ENCODE measurements at places on chromosomes 5 and 9.

GRCh38 chr5:100161868-100162267 is 373.3 kb upstream of the FAM174A start:
- no peak for DNase-seq

GRCh38 chr5:74942622-74943286 is 76.6 kb upstream of the FAM169A start:
- DNase-seq = no peak

DNA sequence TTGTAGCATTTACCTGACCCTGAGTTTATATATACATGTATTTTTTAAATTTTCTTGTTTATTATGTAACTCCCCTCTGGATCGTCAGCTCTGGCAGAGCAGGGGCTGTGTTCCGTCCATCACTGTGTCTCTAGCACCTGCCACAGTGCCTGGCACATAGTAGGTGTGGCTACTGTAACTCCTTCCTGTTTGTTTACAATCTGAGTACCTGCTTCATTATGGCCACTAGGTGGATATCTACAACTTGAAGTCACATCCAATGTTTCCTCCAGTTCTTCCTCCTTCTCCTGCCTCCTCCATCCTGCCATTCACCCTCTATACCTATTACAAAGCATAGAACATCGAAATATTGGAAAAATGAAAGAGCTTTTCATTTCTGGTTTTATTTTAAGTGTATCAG is 14.2 kb upstream of the PPP1R2B start:
- no peak for DNase-seq

DNA sequence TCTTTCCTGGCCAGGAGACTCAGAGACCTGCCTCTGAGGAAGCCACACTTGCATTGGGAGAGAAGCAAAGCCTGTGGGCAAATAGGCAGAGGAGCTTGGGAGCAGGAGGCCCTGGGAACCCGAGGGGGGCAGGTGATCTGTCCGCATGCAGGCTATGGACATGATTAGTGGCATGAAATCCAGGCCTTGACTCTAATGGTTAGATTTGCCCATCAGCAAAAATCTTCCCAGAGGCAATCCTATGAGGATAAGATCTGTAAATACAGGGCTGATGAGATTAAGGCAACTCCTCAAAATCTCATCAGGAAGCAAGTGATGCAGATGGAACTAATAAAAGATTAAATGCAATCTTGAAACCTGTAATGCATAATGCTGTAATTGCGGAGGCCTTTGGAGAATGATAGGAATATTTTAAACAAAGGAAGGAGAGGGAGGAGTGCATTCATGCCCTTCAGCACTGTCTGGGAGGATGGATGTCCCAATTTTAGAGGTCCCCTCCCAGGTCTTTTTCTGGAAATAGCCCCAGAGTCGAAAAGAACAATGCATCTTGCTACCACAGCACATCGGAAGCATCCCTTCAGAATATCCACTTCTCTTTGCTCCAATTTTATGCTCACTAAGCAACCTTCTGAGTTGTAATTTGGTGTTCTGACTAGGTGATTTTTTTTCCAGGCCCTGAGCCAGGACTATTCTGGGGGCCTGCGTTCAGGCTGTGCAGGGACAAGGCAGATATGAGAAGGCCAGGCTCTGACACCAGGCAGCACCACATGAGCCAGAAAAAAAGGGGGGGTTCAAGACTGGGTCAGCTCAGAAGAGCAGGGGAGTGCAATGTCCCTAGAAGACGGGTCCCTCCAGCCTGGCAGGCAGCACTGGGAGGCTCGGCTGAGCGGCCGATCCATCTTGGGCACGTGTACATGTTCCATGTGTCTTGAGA is 66.5 kb downstream of the MED10 start:
- no peak for DNase-seq

DNA sequence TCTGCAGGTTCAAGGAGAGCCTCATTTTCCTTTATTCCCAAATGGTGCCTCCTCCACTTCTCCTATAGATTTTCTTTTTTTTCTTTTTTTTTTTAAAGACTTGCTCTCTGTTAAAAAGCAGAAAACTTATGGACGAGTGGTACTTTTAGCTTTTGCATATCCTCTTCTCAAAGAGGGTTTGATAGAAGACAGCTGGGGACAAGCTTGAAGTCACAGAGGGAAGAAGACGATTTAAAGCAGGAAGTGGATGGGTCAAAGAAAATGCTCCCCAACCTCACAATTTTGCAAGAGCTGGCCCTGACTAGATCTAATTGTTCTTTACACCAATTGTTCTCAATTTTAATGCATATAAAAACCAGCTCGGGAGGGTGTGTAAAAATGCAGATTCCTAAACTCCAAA is 48.9 kb downstream of the APBA1 start:
- no peak for DNase-seq

All from NCI-H345 (cell line).